ENCODE measurements at places on chromosomes 5 and 9.

DNA sequence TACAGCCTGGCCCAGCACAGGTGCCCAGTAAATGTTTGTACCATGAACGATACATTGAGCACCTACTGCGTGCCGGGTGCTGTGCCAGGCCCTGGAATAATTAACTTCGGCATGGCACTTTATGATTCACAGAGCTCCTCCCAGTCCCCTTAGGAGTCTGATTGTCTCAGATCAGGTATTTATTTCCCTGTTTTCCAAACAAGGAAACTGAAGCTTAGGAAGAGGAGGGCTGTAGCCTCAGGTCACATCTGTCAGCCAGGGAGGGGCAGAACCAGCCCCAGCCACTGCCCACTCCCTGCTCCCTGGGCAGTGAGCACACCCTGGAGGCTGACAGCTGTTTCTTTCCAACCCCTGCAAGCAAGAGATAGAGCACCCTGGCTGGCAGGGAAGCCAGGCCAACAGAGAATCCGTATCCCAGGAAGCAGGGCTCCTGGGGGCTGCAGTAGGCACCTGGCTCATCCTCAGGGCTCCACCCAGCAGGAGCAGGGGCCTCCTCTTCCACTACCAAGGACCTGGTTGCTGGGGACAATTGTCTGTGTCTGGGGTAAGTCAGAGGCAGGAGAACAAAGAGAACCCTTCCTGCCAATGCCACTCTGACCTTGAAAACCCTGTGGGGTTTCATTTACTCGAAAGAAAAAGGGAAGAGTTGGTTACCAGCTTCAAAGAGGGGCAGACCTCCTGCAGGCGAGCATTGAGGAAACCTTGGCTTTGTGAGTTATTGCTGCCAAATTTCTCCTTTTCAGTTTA, 69.0 kb downstream of the DAB2IP start:
- no peak for DNase-seq

- no peak for DNase-seq
These were observed 182.3 kb downstream of the SPATA31D1 start for GRCh38 chr9:82170866-82171265.

- DNase-seq = peak; percentile 75
These were observed 53.3 kb upstream of the SPATA31D4 start for GRCh38 chr9:81874931-81875330.

- DNase-seq = no peak
These were observed 10.3 kb downstream of the IPPK start for GRCh38 chr9:92659601-92660000.

- DNase-seq = no peak
These were observed 78.6 kb downstream of the TRIO start for GRCh38 chr5:14221732-14222131.

GRCh38 chr5:67188274-67189078, 8.1 kb downstream of the CD180 start:
- DNase-seq = no peak

DNA sequence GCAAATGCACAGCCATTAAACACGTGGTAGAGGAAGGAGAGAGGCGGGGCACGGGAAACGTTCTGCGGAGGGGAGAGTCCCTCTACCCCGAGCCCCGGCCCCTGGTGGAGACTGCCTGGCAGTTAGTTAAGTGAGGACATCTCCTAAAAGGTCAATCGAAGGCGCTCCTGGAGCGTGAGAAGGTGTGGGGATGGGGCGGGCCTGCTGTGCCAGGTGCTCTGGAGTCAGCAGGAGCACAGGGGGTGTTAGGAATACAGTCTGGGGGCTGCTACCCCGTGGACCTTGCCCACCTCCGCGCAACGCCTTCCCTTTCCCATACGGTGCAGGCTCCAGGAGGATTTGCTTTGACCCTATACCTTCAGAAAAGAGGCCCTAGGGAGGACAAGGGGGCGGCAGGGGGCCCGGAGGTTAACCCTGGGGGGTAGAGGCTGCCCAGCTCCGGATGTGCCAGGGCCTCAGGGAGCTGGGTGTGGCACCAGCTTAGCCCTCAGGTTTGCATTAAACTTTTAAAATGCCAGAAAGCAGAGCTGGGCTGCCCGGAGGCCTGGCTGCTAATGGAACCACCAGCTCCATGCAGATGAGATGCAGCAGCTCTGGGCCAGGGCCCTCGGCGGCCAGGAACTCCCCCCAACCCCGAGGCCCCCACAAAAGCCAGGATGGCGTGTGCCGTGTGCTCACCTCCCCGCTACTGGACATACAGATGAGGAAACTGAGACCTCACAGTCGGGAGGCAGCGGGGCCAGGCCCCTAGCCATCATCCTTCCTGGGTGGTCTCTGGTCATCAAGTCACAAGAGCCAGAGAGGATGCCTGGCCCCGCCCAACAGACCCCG, 39.2 kb downstream of the NACC2 start:
- no peak for DNase-seq

DNA sequence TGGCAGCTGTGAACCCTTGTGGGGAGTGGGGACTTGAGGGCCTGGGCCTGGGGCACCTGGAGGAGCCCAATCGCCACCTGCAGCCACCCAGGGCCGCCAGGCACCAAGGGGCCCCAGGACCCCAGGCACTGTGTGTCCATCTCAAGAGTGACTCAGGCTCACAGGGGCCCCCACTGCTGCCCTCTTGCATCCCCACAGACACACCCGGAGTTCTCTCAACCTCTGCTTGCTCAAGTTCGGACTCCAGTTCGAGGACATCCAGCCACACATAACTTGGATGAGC, 51.9 kb downstream of the MRPL36 start:
- no peak for DNase-seq

DNA sequence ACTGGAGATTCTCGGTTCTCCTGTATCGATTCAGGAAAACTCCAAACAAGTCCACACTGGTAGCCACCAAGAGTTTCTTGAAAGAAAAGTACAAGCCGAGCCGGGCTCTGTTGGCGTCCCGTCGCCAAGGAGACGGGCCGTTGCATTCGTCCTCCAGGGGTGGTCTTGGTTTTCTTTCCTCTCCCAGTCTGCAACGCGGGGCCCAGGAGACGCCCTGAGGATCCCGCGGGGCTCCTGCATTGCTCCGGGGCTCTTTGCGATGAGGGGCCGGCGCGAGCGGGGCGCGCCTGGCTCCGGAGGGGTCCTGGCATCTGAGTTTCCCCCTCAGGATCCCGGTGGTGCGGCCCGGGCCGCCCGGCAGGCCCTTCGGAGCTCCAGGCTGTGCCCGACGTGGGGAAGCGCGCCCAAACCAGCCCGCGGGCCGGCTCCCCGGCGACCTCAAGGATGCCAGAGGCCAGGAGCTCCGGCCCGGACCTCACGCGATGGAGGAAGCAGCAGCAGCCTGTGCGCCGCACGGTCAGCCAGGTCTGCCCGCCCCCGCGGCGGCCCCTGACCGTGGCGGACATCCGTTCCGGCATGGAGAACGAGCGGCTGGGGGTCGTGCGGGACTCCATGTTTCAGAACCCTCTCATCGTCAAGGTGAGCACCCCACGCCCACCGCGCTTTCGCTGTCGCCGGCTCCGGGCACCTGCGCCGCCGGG, at the start of gene CFAP77:
TSS of gene CFAP77 (plus strand) at position 384 of the 701 bp plus-strand sequence. CDS start at position 445, 61 bp downstream.
- DNase-seq = peak; percentile 6

Data from non-pigmented ciliary epithelial cell (primary cell).